ENCODE measurements at places on chromosomes 7 and 10.

GRCh38 chr7:15236952-15237351 is 324.9 kb downstream of the AGMO start:
- no peak for DNase-seq

DNA sequence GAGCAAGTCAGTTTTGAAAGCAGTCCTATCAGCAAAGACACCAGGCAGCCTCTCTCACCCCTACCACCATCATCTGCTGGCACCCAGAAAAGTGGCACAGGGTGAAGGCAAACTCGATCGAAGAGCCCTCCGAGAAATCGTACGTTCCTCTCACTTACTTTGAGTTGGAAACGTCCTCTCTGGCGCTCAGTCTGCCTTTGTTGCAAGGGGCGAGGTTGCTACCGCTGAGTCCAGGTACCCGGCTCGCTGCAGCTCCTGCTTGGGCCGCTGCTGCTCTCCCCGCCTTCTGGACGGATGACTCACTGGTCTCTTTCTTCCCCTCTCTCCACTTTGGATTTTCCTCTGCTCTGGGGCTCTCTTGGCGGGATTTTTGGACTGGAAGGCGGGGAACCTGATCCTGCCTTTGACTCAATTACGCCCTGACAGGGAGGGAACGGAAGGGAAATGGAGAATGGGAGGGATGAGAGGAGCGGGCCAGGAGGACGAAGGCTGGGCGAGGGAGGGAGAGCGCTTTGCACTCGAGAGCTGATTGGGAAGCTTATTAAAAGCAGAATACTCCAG is at the start of gene PTN:
Gene PTN (minus strand): TSS at position 453 of the 561 bp plus-strand sequence. CDS start 88,760 bp downstream, outside the sequence.
- no peak for DNase-seq

- no peak for DNase-seq
Observed at GRCh38 chr10:15660990-15661389, 58.7 kb downstream of the ITGA8 start.

DNA sequence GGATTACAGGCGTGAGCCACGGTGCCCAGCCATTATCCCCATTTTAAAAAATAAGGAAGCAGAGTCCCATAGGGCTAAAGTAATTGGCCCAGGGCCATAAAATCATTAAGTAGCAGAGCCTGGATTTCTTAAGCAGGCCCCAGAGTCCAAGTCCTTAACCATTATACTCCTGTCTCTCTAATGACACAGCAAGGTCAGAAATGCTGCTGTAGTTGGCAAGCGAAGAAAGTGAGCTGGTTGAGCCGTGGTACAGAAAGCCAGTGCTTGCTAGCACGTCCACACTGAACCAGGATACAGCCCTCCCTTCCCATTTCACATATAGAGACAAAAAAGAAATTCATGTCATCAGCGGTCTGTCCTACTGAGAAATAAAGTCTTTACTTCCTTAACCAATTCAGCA is 562.7 kb downstream of the GALNT17 start:
- DNase-seq: no peak

DNA sequence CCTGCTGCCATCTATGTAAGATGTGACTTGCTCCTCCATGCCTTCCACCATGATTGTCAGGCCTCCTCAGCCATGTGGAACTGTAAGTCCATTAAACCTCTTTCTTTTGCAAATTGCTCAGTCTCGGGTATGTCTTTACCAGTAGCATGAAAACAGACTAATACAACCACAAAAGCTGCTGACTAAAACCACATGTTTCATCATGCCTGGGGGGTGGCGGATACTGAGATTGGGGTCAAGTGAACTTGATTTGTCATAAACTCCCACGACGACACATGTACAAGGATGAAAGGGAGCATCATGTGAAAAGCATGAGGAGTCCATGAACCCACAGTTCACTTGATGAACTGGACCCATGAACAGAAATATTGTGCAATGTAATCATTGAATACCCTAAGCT is 134.9 kb upstream of the ANK3 start:
- DNase-seq: no peak

- no peak for DNase-seq
Observed at GRCh38 chr10:34960983-34961382, 129.2 kb downstream of the CUL2 start.

Measured in activated CD8-positive, alpha-beta memory T cell treated with anti-CD3 and anti-CD28 coated beads for 48 hours (primary cell).